ENCODE measurements at places on chromosomes 5 and 9.

GRCh38 chr5:113771483-113771882, 258.0 kb downstream of the YTHDC2 start:
- no peak for DNase-seq

DNA sequence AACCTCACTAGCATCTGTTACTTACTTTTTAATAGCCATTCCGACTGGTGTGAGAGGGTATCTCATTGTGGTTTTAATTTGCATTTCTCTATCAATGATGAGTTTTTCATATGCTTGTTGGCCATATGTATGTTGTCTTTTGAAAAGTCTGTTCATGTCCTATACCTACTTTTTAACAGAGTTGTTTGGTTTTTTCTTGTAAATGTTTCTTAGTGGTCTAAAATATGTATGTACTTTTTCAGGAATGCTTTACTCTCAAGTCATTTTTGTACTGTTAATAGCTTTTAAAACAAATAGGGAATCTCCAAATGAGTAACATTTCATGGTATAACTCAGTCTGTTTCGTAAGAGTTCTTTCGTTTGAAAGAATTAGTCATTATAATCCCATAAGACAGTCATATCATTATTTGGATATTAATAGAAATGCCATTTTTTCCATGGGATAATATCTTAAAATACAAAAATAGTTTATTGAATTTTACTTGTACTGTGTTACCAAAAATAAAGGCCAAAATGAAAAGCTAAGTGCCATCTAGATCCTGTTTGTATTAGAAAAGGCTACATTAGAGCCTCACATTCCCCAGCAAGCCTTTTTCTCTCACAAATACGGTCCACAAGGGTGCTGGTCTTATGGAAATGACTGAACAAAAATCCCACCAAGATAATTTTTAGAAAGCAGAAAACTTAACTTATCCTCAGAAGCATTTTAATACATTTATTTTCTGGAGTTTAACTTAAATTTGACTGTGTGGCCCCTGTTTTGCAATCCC, 247.7 kb downstream of the PJA2 start:
- DNase-seq = no peak

- DNase-seq = no peak
Measured at GRCh38 chr9:122340161-122340560, 30.7 kb upstream of the PTGS1 start.

GRCh38 chr5:24428345-24428744, 216.4 kb downstream of the CDH10 start:
- DNase-seq = no peak

DNA sequence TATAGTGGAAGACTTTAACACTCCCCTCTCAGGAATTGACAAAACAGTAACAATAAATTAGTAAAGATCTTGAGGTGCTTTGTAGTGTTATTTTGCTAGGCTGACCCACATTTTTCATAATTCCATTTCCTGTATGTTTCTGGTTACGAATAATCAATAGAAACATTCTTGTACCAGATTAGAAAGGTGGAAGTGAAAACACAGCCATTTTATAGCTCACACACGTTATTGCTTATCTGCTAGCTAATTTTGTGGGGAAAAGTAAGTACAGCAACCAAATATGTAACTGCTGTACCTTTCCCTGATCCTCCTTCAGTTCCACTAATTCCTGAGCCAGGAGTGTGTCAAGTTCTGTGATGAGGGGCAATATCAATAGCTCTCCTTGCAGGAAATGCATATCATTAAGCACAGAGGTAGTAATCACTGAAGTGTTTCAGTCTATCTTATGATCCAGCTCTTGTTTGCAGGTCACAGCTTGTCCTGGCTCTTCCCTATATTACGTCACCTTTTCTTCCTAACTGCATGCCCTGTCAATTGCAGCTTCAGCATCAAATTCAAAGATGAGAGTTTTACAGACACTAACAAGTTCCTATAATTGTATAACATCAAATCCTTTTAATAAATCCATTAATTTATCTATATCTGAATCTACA, 59.4 kb downstream of the MINAR2 start:
- no peak for DNase-seq

DNA sequence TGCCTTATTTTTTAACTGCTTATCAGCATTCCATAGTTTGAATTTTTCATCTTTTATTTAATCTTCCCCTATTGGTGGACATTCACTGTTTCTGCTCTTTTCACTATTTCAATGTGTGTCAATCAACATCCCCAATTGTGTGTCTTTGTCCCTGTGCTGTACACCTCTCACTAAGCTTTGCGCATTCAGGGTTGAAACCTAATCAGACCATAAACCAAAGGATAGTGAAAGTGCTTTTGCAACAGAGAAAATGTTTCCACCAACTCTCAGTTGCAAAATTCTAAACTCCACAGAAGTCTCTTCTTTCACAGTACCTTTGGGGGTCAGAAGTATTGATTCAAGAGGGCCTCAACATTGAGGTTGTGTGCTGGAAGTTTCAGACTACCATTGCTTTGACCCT, 127.1 kb upstream of the SAP30L start:
- DNase-seq = no peak

GRCh38 chr5:73746608-73747007, 120.6 kb downstream of the ARHGEF28 start:
- no peak for DNase-seq

- no peak for DNase-seq
Measured at GRCh38 chr9:113858282-113858681, 17.8 kb upstream of the ZNF618 start.

DNA sequence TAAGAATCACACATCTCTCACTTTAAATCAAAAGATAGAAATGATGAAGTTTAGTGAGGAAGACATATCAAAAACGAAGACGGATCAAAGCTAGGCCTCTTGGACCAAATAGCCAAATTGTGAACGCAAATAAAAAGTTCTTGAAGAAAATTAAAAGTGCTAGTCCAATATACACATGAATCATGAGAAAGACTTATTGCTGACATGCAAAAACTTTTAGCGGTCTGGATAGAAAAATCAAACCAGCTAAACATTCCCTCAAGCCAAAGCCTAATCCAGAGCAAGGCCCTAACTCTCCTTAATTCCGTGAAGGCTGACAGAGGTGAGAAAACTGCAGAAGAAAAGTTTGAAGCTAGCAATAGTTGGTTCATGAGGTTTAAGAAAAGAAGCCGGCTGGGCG, 164.4 kb upstream of the PANK3 start:
- DNase-seq = no peak

GRCh38 chr9:73541923-73542322, 390.3 kb downstream of the ANXA1 start:
- DNase-seq = no peak

DNA sequence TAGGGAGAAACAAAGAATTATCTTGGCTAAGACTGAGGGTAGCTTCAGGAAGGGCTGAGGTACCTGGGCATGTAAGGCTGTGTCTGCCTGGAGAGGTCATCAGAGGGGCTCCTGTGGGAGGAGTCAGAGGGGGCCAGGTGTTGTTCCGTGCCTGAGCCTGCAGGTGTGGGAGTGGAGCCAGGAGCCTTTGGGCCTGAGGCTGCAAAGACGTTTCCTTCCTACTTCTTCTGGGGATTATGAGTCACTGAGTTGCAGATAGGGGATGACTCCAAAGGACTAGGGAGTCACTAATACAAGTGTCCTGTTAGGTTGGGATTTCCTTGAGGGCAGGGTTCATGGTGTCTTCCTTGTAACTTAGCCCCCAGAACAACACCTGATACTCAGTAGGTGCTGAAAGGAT, 391.1 kb downstream of the ARHGEF28 start:
- no peak for DNase-seq

DNA sequence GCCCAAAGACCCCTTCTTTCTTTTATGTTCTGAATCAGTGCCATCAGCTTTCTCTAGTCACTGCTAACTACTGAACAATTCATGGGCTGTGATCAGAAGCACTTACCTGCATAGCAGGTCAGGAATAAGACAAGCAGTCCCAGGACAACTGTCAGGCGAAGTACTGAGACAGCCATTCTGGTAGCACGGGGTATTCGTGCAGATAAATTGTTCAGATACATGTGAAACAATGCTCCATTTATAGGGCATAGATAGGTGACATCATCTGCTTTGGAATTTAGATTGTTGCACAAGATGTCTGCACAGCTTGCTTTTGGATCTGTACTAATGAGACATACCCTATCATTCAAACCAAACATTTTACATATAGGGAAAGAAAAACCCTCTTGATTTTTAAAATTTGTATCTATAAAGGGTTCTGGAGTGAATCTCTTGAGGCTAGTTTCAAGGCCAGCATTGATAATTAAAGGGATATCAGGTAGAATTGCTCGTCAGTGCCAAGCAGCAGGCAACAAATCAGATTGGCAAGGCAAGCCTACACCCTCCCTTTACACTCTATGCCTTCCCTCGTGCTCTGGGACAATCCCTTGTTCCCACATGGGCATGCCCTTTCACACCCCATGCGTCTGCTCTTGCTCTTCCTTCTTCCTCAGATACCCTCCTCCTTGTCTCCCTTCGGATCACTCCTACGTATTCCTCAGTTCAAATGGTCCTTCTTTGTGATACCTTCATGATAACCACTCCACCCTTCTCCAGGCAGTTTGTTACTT, at the start of gene C5orf46:
Gene C5orf46 (minus strand): TSS at position 213 of the 770 bp plus-strand sequence. CDS start 37 bp downstream, at position 176.
- DNase-seq = no peak

DNA sequence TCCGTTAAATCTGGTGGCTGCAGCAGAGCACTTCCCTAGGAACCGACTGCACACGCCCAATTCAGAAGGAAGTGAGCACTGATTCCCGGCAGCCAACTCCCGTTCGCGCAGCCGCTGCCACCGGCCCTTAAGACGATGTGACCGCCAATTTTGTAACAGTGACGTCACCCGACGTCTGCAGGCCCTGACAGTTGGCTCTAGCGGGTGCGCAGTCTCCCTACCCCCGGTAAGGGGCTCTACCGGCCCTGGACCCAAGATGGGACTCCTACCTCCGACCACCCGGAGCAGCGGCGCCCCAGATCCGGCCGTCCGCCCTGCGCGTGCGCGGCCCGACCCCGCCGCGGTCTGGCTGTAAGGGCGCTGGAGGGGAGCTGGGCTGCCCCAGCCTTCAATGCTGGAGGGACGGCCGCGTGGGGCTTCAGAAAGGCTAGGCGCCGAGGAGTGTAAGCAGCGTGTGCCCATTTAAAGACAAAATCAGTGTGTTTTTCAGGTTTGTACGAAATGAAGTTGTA, 19.1 kb downstream of the DNAJA1 start:
- DNase-seq = peak; percentile 30

DNA sequence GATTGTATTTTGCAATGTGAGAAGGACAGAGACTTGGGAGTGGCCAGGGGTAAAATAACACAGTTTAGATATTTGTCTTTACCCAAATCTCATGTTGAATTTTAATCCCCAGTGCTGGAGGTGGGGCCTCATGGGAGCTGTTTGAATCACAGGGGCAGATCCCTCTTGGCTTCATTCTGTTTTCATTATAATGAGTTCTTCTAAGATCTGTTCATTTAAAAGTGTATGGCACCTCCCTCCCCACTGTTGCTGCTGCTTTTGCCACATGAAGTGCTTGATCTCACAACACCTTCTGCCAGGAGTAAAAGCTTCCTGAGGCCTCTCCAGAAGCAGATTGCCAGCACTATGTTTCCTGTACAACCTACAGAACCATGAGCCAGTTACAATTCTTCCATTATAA, 28.1 kb downstream of the COX7C start:
- DNase-seq = no peak
